Posterior vena cava (tissue), 2 donors: ENCODE measurements at places on chromosomes 11 and 22. TPM values are rescaled to one million over a fixed set of nuclear protein-coding genes. Genes with fewer than 3 reads are reported as not detected.

DNA sequence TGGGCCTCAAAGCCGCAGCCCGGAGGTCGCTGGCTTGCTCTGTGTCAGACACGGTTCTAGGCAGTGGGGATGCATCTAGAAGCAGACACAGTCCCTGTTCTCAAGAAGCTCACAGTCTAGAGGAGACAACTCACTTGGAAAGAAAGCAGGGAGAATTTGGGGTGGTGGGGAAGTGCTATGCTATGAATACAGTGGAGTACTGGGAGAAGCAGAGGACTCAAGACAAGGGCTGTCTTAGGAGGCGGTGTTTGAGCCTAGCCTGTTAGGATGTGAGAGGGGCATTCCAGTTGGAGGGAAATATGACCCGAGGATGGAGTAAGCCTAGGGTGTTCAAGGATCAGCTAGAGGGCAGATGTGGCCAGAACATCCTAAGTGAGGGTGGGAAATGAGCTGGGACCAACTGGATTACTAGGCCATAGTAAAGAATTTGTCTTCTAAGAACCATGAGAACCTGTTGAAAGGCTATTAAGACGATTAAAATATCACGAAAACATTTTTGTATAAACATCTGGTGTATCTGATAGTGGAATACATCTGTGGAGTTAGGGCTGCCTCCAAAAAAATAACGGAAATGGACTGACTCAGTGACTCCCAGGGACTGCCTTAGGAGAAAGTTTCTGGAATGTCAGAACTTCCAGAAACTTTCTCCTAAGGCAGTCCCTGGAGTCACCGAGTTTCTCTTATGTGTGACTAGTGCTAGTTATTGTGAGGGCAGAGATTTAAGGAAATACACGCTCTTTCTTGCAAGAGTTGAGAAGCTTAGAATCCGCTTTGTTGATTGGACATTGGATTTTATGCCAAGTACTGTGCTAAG, 1.1 kb upstream of the PITPNB start:
- DNase-seq = no peak

DNA sequence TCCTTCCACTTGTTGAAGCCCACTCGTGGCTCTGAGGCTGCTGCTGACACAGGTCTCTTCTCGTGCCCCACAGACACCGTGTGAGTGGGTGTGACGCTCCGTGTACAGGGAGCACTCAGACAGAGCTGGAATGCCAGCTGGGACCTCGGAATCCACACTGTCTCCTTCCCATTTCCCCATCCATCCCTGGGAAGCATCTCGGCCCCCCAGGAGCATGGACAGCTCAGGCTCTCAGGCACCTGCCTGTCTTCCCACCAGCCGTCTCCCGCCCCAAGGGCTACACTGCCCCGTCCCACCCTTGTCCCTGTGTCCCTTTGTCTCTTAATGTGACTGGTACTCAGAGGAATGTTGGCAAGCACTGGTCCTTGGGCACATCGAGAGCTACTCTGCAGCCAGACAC, 63.8 kb downstream of the ARHGAP8 start:
- peak; percentile 65 for DNase-seq

GRCh38 chr22:31652088-31652487, 9.9 kb downstream of the PISD start:
- DNase-seq = no peak

- DNase-seq = peak; percentile 89
Measured at GRCh38 chr11:74702383-74703007, 28.7 kb downstream of the CHRDL2 start.

DNA sequence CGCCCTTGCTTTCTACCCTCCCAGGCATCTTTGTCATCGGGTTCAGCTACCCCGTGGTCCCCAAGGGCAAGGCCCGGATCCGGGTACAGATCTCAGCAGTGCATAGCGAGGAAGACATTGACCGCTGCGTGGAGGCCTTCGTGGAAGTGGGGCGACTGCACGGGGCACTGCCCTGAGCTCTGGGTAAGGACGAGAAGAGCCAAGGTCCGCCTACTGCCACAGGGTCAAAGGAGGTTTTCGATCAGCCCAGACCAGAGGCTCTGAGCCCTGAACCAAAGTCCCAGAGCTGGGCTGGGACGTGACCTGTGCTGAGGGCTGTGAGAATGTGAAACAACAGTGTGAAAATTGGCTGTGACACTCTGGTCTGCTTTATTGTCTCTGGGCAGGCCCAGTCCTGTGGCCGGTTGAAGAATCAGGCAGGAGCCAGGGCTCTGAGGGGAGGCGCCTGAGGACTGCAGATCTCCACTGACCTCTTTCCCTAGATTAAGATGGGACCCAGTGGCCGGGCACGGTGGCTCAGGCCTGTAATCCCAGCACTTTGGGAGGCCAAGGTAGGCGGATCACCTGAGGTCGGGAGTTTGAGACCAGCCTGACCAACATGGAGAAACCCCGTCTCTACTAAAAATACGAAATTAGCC, 6.5 kb upstream of the GALR3 start:
- no peak for DNase-seq

DNA sequence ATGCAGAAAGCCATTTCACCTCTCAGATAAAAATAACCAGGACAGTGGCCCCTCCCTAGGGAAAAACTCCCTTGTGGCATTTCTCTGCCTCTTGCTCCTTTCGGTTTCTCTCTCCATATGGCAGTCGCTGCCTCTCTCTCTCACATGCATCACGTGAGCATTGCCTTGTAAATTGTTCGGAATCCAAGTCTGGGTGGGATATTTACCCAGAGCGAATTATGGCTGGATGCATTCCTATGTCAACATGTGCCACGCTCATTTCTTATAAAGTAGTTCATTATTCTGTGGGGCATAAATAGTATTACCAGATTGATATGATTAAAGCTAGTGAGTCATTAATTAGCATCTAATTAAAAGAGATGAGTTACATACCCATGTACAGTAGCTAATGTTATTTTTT, 392.9 kb downstream of the INSC start:
- DNase-seq = no peak

GRCh38 chr11:106463154-106463553, 385.7 kb downstream of the AASDHPPT start:
- DNase-seq = no peak

- DNase-seq = no peak
Measured at GRCh38 chr11:115576606-115577380, 72.6 kb upstream of the CADM1 start.

The KRTAP5-11 gene
- total RNA-seq = not detected

The LRRC75B gene
- 9.3 TPM for total RNA-seq

The RASL10A gene
- 0.71 TPM for total RNA-seq

The INSC gene
- total RNA-seq = 0.14 TPM

The BIK gene
- not detected for total RNA-seq

The PANX2 gene
- 0.23 TPM for total RNA-seq

The PDGFB gene
- 7.5 TPM for total RNA-seq

The KCNJ11 gene
- 1.3 TPM for total RNA-seq
